ENCODE measurements at places on chromosomes 5 and 9.

GRCh38 chr5:111135363-111135762, 43.2 kb downstream of the WDR36 start:
- DNase-seq = no peak

DNA sequence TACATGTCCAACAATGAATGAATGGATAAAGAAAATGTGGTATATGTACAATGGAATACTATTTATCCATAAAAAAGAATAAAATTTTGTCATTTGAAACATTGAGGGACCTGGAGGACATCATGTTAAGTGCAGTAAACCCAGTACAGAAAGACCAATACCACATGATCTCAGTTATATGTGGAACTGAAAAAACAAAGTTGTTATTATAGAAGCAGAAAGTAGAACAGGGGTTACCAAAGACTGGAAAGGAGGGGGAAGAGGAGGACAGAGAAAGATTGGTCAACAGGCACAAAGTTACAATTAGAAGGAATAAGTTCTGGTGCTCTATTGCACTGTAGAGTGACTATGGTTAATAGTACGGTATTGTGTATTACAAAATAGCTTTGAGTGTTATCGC, 233.8 kb downstream of the SEMA6A start:
- no peak for DNase-seq

GRCh38 chr9:88975966-88976889, 15.0 kb upstream of the S1PR3 start:
- DNase-seq = no peak

DNA sequence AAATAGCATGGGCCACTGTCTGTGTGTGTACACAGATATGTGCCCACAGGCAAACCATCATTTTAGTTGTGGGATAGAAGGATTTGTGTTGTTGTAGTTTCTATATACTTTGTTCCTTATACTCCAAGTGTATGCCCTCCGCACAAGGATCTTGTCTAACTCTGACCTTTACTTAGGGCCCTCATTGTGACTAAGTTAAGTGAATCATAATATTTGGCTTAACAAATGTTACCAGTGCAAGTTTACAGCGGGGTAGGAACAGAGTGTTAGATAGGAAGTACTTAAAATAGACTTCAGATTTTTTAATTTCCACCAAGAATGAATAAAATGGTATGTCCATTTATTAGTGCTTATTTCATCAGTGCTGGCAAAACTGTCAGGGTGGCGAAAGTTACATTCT, 29.5 kb upstream of the CYFIP2 start:
- DNase-seq = no peak

DNA sequence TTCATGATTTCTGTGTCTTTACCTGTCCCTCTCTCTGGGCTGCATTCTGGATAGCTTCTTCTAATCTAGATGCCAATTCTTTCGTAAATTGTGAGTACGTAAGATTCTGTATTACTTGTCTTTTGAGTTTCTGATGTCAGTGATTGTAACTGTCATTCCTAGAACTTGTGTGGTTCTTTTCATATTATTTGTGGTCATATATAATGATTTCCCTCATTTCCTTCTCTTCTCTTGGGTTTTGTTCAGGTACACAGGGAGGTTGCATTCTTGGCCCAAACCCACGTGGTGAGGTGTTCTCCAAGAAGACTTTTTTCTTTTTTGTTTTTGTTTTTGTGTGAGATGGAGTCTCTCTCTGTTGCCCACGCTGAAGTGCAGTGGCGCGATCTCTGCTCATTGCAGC, 13.8 kb downstream of the UGCG start:
- no peak for DNase-seq

DNA sequence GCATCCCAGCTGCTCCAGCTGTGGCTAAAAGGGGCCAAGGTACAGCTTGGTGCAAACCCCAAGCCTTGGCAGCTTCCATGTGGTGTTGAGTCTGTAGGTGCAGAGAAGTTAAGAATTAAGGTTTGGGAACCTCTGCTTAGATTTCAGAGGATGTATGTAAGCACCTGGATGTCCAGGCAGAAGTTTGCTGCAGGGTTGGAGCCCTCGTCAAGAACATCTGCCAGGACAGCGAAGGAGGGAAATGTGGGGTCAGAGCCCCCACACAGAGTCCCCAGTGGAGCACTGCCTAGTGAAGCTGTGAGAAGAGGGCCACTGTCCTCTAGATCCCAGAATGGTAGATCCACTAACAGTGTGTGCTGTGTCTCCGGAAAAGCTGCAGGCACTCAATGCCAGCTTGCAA, 236.2 kb upstream of the ADRA1B start:
- DNase-seq = no peak

- no peak for DNase-seq
Observed at GRCh38 chr9:136997830-136998234, 1.5 kb upstream of the CLIC3 start.

DNA sequence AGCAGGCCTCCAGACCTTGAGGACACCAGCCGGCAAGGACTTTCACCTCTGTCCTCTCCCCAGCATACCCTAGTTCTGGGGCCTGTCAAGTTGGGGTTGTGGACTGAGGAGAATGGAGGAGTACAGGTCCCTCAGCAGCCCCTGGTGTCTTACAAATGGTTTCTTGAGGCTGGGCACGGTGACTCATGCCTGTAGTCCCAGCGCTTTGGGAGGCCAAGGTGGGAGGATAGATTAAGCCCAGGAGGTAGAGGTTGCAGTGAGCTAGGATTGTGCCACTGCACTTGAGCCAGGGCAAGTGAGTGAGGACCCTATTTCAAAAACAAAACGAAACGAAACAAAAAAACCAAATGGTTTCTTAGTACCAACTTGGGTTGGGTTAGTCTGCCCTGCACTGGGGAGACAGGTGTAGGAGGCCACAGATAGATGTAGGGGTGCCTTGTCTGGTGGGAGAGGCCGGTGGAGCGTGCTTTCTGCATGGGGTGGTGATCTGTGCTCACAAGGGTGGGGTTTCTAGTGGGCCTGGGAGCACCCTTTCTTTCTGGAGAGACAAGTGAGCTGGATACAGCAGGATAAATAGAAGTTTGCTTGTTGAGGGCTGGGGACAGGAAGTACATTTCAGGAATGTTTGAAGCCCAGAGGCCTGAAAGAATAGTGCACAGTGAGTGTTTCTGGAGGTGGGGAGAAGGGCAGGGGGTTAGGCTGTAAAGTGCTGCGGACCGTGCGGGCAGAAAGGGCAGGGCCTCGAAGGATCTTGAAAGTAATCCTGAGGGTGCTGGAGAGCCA, 37.7 kb upstream of the PSD2 start:
- DNase-seq = no peak

GRCh38 chr5:154664869-154665268, 90.3 kb upstream of the LARP1 start:
- DNase-seq = no peak

- no peak for DNase-seq
Observed at GRCh38 chr5:94409440-94409839, 209.0 kb downstream of the KIAA0825 start.

DNA sequence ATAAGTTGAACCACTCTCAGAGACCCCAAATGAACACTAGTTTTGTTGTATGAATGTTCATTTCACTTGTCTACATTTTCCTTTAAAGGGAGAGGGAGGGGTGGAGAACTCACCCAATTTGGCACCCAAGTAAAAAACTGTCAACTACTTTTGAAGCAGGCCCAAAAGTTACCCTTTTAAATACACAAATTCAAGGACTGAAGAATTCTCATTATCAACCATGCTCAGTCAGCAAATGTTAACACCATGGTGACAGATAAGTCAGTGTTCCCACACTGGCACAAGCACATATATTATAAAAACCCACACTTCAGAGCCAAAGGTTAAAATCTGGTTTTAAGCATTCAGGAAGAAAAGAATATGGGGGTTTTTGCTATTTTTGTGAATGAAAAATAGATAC, 31.6 kb downstream of the CSNK1A1 start:
- DNase-seq = no peak

DNA sequence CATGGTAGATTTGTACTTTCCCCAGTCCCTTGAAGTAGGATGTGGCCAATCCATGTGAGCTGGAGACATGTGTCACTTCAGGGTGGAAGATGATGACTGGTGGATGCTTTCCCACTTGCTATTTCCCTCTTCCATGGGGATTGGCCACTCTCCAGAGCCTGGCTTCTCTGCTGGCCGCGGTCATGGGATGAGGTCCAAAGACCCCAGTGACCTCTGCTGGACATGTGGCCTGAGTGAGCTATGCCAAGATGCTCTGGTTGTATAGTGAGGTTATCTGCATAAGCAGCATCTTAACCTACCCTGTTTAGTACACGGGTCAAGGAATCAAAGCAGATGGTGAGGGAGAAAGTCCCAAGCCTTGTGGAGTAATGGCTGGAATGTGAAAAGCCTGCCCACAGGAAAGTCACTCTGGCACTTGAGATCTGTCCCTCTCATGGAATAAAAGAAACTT, 47.1 kb downstream of the SH3PXD2B start:
- no peak for DNase-seq

DNA sequence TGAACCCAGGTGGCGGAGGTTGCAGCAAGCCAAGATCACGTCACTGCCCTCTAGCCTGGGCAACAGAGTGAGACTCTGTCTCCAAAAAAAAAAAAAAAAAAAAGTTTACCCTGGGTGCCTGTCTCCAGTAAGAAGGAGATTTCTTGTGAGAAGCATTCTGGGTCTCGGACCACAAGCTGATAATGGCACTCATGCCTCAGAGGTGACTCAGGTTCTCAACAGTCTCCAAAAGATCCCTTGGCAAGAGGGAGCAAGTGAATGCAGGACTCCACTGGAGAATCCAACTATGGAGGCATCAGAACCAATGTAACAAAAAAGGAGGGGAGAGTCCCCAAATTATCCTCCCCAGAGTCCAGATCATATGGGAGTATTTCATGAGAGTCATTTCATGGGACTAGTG, 106.0 kb upstream of the LRRTM2 start:
- no peak for DNase-seq

DNA sequence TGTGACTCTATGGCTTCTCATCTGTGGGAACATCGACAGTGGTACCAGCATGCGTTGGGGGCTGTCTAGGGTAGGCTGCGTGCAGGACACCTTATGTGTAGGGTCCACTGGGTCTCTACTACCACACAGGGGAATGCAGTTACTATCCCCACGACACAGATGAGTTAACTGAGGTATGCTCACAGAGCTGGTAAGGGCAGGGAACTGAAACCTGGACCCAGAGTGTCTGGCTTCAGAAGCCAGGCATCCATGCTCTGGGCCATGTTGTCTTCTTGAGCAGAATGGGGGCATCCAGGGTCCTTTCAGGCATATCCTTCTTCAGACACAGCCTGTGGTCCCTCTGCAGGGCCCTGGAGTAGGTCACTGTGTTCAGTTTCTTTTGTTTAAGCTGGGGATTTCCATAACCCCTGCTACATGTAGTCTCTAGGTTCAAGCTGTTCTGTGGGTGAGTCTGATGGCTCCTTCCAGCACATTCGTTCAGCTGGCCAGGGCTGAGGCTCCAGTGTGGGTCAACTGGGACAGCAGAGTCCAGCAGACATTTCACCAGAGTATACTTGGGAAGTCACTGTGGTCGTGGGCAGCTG, 148.8 kb downstream of the GADD45G start:
- no peak for DNase-seq

GRCh38 chr5:132209901-132210545, 17.6 kb downstream of the P4HA2 start:
- DNase-seq = no peak

- DNase-seq = no peak
Observed at GRCh38 chr9:93597142-93597706, 20.8 kb downstream of the PHF2 start.

All from stimulated activated CD4-positive, alpha-beta T cell treated with anti-CD3 and anti-CD28 coated beads, Interleukin-2, amount 100 ng/mL, for 24 hours (primary cell).